ENCODE measurements at places on chromosomes 13 and 19.

GRCh38 chr13:39580881-39581575, 22.0 kb downstream of the LHFPL6 start:
- no peak for DNase-seq

GRCh38 chr19:9037400-9038062, 27.3 kb upstream of the MUC16 start:
- DNase-seq = no peak

GRCh38 chr13:23020246-23020843, 160.4 kb upstream of the SGCG start:
- DNase-seq = peak; percentile 41

DNA sequence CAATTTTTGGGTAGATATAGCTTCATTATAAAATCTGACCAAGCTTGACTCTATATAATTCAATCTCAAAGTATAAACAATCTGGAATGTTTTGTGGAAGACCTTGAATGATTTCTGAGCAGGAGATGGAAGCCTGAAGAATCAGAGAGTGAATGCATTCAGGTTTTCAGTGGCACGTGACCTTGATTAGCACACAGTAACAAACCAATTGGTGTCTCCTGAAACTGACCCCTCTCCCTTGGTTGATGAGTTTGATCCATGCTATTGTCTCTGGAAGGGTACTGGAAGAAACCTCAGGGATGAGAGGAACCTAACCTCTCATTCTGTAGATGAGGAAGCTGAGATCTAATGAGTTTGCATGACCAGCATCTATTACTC, 39.6 kb downstream of the PCDH8 start:
- DNase-seq = no peak

- no peak for DNase-seq
Observed at GRCh38 chr19:15591796-15592195, 23.2 kb upstream of the CYP4F8 start.

DNA sequence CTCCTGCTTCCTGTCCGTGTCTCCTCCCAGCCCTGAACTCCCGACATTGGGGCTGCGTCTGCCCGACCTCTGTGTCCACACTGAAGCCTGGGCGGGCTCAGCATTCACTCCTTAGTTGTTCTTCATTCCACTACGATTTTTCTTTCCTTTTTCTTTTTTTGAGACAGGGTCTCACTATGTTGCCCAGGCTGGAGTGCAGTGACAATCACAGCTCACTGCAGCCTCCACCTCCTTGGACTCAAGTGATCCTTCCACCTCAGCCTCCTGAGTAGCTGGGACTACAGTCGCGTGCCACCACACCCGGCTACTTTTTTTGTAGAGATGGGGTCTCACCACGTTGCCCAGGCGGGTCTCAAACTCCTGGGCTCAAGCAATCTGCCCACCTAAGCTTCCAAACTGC, 23.5 kb upstream of the SIGLEC11 start:
- no peak for DNase-seq

DNA sequence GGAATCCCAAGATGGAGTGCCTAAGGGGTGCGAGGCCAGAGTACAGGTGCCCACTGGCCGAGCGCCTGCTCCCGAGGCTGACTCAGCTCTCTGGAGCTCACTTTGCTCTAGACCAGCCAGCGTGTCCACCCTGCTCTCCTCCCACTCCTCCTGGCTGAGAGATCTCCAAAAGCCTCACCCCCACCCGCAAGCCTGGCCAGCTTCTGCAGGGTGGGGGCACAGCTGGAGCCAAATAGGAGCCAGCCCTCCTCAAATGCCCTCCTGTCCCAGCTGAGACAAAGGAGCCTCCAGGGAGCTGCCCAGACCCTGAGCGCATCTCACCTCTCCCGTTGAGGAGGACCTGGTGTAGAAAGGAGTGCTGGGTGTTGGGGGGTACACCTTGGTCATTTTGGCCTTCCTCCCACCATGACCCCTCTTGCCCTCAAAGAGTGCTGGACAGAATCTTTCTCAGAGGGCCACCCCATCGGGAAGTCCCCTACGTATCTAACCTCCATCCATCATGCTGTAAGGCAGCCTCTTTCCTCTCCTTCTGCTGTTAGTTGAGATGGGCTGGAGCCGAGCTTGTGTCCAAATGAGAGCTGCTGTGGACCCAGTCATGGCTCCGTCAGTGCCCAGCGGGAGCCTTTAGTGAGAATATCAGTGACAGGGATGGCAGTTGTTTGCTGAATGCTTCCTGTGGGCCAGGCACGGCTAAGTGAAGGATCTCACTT, 123.9 kb upstream of the VSTM2B start:
- DNase-seq = no peak

GRCh38 chr13:94950303-94950702, 238.0 kb upstream of the SOX21 start:
- DNase-seq = no peak

DNA sequence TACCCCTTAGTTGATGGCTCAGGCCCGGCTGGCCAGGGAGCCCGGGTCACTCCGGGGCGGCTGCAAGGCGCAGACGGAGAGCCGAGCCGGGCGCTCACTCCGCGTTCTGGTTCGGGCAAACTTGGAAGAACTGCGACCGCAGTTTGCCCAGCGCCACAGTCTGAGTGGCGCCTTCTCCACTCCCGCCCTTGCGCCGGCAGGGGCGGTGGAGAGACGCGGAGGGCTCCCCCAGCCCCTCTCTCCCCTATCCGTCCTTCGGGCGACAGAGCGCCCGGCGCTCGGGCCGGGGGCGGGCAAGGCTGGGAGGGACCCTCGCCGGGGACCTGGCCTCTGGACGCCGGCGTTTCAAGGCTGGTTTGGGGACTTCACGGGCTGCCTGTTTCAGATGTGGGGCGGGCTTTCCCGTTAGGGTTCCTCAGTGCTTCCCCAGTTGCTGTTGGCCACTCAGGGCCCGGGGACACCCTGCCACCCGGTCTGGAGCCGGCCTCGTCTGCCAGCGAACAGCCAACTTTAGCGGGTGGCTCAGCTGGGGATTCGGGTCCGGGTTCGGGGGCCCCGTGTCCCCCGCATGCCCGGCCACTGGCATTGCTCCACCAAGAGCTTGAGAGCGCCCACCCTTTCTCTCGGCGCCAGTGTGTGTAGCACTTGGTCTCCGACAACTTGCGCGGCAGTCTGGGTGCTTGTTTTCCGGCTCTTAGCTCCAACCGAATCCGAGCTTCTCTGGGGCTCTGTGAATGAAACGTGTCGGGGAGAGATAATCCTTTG, 1.5 kb downstream of the GPC6 start:
- DNase-seq = peak; percentile 51

DNA sequence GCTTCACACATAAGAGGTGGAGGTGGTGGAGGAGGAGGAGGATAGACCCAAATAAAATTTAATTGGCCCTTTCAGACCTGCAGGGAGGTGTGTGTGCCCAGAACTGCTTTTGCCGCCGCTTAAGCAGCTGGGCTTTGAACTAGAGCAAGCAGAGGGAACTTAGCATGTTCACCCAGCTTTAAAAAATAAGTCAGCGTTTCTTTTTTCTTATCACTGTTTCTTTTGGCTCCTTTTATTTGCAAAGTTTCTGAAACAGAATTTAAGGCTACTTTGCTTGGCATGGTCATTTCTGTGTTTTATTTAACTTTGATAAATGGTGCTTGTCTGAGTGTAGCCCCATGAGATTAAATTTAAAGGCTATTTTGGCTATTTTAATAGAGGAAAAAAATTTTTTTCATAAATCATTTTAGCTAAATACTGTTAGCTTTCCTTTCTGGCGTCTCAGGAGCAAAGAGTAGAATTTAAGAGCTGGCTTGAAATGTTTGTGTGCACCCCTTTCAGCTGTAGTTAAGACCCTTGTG, 43.3 kb upstream of the RNF113B start:
- no peak for DNase-seq

- no peak for DNase-seq
Observed at GRCh38 chr19:55626350-55626749, 2.0 kb upstream of the ZNF784 start.

GRCh38 chr13:43036351-43037250, 13.2 kb downstream of the DNAJC15 start:
- DNase-seq = no peak

- DNase-seq = no peak
Observed at GRCh38 chr13:94784066-94784465, 71.7 kb upstream of the SOX21 start.

- no peak for DNase-seq
Observed at GRCh38 chr13:27920677-27921420, 1.0 kb downstream of the PDX1 start.

Measured in NCI-H1930 (cell line).